ENCODE measurements at places on chromosomes 1 and 21.

DNA sequence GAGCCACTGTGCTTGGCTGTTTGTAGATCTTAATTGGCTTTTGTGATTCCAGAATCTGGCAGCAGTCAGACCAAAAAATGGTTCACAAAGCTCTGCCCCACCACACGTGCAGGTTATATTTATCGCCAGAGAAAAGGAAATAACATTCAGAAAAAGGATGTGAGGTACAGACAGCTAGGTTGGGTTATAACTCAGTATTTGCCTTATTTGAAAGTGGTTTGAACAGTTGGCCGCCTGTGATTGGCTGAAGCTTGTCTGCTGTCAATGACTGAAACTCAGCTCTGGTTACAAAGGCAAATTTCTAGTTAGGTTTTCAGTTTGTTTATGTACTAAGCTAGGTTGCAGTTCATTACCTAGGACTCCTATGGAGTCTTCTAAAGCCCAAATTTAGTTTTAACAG, 9.6 kb downstream of the SH3BGR start:
- DNase-seq, result no peak

DNA sequence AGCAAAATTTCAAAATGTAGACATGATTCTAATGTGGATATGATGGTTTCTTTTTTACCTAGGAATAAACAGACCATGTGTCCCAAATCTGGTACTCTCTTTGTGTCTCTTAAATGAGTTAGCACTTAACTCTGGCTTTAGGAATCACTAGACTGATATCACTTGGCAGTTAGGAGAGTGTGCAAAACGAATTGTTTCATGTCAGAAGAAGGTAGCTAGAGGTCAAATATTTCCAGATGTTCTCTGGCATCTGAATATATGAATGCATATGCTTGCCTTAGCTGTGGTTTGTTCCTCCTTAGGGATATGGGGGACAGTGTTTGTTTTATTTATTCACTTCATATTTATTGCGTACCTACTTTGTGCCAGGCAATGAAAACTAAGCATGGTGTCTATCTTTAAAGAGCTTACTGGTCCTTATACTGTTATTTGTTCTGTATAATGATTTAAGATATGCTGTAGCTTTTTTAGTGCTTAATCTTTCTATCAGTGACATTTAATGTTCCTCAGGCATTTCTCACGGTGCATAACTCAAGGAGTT, 65.2 kb downstream of the LRRC8C start:
- DNase-seq, result no peak

GRCh38 chr1:182833271-182833670, 5.9 kb upstream of the DHX9 start:
- no peak for DNase-seq

DNA sequence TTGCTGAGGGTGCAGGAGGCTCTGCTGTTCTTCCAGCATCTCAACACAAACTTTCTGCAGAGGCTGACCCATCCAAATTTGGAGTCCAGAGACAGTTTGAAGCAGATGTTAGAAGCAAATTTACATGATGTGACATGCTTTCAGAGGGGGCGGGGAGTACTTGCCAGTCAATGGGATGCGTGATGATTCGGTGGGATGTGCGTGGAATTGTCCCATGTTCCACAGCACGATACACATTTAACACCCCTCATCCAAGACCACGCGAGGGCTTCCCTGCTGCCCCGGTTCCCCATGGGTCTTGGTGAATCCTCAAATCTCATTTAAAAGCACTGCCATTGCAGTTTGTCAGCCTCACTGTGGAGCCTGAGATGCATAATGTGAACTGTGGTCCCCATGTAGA, 78.6 kb upstream of the TLR5 start:
- no peak for DNase-seq

GRCh38 chr1:77394166-77394565, 112.3 kb downstream of the AK5 start:
- DNase-seq, result no peak

DNA sequence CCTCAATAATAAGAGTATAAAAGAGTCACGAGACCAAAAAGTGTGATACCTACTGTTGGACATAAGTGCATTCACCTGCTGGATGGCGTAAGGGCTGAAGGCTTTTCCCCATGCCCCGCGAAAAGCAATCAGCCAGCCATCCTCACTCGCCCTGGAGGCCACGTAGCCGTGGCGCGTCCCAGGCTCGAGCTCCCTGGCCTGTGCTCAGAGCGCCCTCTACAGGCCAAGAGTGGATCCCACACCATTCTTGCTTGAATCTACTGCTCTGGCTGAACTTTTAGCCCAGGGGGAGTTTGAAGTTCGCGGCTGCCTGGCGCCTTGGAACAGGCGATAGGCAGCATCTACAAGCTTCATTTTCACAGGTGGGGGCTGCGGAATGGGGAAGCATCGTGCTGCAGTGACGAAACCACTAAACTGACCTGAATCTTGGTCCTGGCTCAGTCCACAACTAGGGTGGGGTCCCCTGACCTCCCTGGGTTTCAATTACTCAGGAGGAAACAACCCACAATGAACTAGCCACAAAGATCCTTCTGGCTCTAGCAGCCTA, 70.3 kb upstream of the SERBP1 start:
- peak; percentile 67 for DNase-seq

DNA sequence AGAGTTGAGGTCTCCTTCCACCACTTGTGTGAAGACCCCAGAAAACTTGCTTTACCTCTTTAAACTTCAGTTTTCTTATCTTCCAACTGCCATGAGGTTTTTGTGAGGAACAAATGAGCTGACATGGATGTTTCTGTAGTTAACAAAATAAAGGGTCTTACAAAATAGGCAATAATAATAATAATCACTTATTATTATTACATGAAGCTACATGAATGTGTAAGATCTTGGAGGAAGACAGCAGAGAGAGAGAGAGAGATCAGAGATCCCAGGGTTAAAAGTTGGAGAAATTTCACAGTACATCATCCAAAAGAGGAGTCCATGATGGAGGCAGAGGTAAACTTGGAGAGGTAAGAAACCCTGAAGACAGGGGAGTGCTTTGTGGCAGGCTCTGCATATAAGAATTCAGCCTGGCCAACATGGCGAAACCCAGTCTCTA, 10.7 kb downstream of the RCC1 start:
- no peak for DNase-seq

- peak; percentile 37 for DNase-seq
These were observed 9.3 kb downstream of the ARL8A start for GRCh38 chr1:202135221-202135721.

DNA sequence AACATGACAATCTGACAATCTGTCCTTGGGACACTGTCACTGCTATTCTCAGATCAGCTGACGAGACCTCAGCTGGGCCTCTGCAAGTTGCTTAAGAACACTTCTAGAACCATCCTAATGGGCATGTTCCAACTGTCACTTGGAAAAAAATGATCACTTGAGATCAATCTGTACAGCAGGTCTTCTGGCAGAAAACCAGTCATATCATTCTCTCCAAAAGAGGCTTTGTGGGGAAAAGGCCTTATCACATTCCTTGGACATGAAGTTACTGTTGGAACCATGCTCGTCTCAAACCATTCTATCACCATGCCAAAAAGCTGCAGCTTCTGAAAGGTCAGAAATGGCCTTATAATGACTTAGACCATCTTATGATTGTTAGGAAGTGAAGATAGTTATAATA, 744.2 kb downstream of the USP25 start:
- DNase-seq, result no peak

GRCh38 chr1:52403566-52404115, 582 bp downstream of the ORC1 start:
- DNase-seq, result peak; percentile 70

- no peak for DNase-seq
These were observed 56.7 kb downstream of the MRPS6 start for GRCh38 chr21:34129901-34130715.

- DNase-seq, result no peak
These were observed 142.8 kb upstream of the DNAH14 start for GRCh38 chr1:224786533-224787250.

GRCh38 chr21:24895885-24896734, 711.2 kb downstream of the MRPL39 start:
- DNase-seq, result no peak

- no peak for DNase-seq
These were observed 83.1 kb upstream of the HAO2 start for GRCh38 chr1:119285482-119285881.

- no peak for DNase-seq
These were observed 72.0 kb downstream of the EPB41 start for GRCh38 chr1:28986306-28986910.

- no peak for DNase-seq
These were observed 583.2 kb upstream of the B3GALT2 start for GRCh38 chr1:193769651-193770050.

- DNase-seq, result no peak
These were observed 113.4 kb upstream of the DNAH14 start for GRCh38 chr1:224816062-224816461.

- no peak for DNase-seq
These were observed 49.4 kb downstream of the SPATA46 start for GRCh38 chr1:162327144-162327787.

- DNase-seq, result no peak
These were observed 3.0 kb upstream of the RIT1 start for GRCh38 chr1:155913969-155914757.

DNA sequence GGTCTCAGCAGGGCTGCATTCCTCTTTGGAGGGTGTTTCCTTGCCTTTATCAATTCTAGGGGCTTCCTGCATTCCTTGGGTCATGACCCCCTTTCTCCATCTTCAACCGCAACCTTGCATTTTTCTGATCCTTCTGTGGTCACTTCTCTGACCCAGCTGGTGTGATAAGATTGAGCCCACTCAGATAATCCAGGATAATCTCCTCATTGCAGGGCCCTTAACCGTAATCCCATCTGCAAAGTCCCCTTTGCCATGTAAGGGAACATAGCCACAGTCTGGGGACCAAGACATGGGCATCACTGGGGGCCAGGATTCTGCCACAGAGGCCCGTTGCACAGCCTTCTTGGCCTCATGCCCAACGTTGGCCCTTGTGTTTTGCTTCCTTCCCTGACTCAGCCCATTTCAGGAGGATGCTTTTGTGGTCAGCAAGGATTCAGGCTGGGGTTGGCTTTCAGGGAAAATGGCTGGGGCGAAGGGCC, 35.0 kb upstream of the IL19 start:
- no peak for DNase-seq

GRCh38 chr1:21874778-21875547, 62.1 kb downstream of the HSPG2 start:
- DNase-seq, result no peak

DNA sequence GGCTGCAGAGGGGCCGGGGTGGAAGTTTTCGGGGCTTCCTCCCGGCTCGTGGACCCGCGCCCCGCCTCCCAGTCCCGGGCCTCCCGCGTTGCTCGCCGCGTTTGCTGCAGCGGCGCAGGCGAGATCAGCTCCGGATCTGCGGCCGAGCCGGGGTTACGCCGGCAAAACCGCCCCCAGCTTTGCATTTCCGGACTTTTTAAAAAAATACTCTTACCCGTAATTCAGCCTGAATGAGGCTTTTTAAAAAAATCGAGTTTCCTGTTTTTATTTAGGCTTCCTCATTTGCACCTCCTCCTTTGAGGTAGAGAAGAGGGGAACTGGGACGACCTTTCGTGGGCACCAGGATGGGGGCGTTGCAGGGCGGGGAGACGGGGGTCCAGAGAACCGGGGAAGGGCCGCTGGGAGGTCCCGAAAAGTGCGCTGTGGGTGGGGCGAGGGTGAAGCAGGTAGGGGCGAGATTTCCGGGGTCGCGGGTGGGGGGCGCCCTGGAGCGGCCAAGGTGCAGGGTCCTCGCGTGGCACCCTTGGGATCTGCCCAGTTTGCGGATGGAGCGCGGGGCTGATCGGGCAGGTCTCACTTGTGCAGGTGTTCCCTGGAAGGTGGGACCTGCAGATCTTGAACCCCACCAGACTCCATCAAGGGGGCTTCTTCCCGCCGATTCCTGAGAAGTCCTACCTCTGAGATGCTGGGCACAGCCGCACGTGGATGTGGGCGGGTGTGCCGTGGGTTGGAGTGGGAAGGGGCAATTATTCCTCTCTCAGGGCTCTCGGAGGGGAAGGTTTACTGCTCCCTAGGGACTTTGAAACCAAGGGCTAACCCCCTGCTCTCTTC, 1.1 kb downstream of the PIK3CD start:
- DNase-seq, result no peak

GRCh38 chr1:41794031-41794430, 124.7 kb downstream of the HIVEP3 start:
- no peak for DNase-seq

DNA sequence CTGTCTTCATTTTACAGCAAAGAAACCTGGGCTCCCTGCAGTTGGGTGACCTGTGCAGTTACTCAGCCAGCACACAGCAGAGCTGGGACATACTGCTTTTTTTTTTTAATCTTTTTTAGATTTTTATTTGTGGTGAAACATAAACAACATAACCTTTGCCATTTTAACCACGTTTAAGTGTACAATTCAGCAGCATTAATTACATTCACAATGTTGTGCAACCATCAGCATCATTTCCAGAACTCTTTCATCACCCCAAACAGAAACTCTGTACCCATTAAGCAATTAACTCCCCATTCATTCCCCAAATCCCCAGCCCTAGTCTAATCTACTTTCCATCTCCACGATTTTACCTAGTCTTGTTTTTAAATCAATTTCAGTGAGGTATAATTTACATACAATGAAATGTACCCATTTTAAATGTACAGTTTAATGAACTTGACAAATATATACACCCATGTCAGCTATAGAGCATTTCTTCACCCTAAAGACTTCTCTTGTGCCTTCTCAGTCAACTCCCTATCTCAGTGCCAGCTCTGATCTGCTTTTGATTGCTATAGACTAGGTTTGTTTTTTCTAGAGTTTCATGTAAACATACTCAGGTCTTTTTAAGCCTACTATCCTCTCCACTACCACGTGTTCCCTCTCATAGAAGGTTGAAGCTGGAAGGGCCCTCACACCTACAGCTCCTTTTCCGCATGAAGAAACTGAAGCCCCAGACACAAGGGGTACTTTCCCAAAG, 37.8 kb upstream of the C8B start:
- no peak for DNase-seq

GRCh38 chr21:31135531-31136184, 97.4 kb upstream of the KRTAP19-8 start:
- no peak for DNase-seq

DNA sequence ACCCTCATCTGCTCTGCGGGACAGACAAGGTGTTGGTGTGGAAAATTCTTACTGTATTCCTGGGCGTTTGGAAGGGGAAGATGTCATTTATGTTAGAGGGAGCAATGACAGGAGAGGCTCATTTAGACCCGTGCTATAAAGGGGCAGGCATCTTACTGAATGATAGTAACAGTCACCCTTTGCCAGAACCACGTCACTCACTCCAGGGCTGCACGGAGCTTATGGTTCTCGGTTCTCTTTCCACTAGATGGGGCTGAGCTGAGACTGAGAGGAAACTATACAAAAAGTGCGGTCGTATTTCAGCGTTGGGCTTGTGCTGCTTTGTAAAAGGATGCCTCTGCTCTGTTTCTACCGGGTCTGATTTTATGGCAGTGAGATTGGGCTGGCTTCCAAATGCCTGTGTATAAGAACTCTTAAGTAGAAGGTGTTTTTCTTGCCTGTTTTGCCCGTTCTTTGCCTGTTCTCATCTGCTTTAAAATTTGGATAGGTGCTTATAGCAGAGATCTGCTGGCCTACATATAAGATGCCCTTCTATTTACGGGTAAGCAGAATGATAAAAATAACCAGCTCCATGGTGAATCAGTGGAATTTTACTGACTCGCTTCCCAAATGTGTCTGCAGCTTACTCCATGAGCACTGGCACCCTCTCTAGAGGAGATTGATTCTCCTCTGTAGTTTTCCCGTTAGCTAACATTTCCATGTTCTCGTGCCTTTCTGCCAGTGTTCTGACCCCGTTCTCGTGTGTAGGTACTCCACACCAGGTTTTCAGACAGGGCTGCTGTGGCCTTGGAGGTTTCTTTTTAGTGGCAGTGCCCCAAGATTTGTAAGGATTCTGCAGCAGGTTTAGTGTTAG, 55.9 kb downstream of the MRPS6 start:
- no peak for DNase-seq

GRCh38 chr1:116904791-116905320, 4.9 kb upstream of the PTGFRN start:
- no peak for DNase-seq

Measured in bone marrow (tissue), 2 donors.